ENCODE measurements at places on chromosomes 6 and 20. TPM values are rescaled to one million over a fixed set of nuclear protein-coding genes. Genes with fewer than 3 reads are reported as not detected.

Gene KCNQ5
- 6.7 TPM for total RNA-seq

Gene TBC1D7
- total RNA-seq: 17.6 TPM

Gene ZFP57
- 0.13 TPM for total RNA-seq

Gene HCRTR2
- total RNA-seq: not detected

Gene ZNF512B
- total RNA-seq: 7.2 TPM

Gene WFDC5
- not detected for total RNA-seq

Gene HTR1B
- total RNA-seq: 0.06 TPM

Gene EGFL8
- total RNA-seq: 1.2 TPM

Gene GNMT
- not detected for total RNA-seq

Gene COL12A1
- total RNA-seq: 328 TPM
